Myocyte (in vitro differentiated cells): ENCODE measurements at places on chromosomes 7 and 10.
A peak's percentile ranks its signal among the peaks of the same experiment; 100 is the strongest.

DNA sequence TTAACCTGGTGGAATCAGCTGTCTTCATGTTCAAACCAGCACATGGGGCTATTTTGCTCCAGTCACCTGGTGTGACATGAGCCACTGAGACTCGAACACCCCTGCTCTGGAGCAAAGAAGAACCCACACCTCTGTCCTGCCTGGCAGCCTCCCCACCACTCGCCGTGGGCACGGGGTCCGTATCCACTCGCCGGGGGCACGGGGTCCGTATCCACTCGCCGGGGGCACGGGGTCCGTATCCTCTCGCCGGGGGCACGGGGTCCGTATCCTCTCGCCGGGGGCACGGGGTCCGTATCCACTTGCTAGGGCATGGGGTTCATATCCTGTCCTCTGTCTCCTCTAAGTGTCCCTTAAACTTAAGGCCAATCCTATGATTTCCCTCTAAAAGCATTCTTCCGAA lies 558.7 kb downstream of the PTPRN2 start:
- DNase-seq = no peak

DNA sequence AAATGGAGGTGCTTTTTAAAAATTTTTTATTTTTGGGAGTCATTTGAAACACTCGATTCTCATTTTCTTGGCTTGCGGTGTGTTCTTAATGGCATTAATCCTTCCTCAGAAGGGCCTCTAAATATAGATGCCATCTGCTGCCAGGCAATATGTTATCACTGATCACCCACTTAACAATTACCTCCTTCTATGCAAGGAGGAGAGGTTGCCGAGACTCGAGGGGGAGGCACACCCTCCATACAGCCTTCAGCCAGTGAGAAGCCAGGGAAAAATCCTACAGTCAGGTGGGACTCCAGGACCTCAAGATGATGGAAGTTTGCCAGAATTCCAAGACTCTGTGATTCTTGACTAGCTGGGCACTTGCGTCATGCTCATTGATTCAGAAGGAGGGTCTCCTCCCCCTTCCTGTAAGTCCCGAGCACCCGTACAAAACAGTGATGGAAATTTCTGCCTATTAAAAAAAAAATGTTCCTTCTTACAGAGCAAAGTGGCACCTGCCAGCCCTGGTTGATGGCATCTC lies 574.5 kb downstream of the TYW1 start:
- DNase-seq = no peak

DNA sequence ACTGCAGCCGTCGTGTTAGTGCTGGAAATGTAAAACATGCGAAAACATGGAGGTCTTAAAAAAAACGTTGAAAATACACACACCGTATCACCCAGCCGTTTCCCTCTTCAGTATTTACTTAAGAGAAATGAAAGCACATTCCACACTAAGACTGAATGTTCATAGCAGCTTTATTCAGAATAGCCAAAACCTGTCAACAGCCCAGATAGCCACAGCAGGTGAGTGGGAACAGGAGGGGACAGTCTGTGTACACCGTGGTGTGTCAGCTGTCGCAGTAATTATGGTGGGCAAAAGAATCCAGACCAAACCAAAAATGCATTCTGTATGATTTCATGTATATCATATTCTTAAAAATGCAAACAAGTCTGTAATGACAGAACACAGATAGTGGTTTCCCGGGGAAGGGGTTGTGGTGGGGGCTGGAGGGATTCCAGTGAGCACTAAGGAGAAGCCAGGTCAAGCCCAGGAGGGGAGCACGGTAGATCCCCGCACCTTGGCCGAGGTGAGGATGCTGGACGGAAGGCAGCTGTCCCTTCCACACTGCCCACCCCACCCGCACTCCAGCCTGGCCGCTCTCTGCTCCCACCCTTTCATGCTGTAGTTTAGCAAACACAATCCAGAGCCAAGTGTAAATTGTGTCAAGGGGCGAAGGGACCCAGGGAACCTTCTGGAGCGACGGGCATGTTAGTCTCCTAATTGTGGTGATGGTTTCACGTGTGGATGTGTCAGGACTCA lies 123.6 kb downstream of the NKX6-2 start:
- no peak for DNase-seq

- no peak for DNase-seq
Observed at GRCh38 chr7:16649196-16649595, 3.2 kb downstream of the BZW2 start.

DNA sequence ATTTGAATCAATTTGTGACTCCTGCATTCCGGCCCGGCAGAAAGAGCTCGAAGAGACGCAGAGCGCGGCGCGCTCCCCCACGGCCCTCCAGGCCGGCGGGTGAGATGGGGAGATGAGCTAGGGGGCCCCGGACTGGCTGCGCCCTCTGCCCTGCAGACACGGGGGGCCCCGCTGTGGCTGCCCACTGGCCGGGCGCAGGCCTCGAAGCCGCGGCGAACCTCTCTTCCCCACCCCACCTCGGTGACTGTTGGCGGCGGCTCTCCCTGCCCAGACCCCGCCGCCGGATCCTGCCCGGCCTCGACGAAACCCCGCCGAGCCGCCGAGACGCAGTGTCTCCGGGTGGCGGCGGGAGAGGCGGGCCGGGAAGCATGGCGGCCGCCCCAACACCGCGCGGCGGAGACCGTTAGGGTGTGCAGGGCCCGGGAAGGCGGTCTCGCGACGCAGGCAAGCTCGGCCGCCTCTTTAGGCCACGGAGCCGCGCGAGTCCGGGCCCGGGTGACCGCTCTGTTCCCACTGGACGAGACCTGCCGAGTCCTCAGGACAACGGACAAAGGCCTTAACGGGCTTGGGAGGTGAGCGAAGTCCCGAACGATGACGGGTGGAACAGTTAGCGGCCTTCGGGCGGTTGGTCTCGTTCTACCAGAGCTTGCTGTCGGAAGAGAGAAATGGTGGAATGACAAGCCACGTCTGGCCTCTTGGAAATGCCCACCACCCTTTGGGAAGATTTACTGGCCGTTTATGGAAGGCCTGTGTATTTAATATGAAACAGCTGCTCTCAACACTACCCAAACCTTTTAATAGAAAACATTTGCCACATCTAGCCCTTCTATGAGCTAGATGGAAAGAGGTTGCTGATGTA lies 24.3 kb downstream of the NUP42 start:
- DNase-seq = peak; percentile 48

DNA sequence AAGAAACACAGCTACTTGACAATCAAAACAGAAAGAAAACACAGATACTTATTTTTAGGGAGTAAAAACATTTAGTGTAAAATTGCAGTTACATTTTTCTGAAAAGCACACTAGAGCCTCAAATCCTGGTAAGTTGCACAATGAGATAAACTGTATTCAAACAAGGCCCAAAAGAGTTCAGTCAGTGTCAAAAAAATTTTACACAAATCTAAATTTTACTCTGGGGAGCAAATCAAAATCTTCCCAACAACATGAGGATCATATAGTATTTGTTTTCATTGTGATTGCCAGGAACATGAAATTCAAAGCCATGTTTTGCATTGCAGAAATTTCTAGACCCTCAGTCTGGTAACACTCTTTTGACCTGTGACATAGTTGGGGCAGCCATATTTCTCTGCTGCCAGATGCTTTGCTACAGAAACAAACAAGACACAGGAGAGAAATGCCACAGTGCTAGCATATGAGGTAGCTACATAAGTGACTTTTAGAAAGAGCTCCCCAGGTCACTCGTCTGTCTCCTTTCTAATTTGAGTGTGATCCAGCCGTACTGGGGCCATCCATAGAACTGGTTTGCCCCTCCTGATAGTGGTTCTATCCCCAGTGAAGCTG lies 49.6 kb downstream of the PDE1C start:
- no peak for DNase-seq

- peak; percentile 9 for DNase-seq
Observed at GRCh38 chr7:54678763-54679489, 80.1 kb downstream of the SEC61G start.

- no peak for DNase-seq
Observed at GRCh38 chr10:71761105-71761511, 12.2 kb downstream of the VSIR start.

- DNase-seq = no peak
Observed at GRCh38 chr10:1638889-1639419, 98.4 kb downstream of the ADARB2 start.

- no peak for DNase-seq
Observed at GRCh38 chr10:17668435-17669184, 24.7 kb downstream of the STAM start.

DNA sequence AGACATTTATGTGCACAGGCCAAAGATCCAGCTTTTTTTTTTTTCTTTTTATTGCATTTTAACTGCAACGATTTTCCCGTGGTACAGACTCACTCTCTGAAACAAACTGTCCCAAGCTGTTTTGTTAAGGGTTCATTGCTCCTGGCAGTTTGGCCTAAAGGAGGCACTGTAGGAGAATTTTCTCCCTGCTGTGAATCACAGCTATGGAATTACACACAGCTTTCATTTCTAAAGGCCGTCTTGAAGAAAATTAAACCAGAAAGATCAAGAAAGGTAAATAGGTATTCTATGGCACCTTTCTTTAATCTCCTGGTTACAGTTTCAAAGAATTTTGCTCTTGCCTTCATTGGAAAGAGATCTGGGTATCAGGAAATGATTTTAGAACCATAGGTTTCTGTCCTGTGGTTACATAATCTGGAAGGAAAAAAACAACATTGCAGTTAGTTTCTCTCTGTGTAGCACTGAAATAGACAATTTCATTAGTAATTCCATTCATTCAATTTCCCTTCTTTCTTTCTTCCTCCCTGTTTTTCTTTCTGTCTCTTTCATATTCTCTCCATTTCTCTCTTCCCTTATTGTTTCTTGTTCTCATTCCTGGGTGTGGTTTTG lies 51.2 kb downstream of the PDK4 start:
- DNase-seq = peak; percentile 83

DNA sequence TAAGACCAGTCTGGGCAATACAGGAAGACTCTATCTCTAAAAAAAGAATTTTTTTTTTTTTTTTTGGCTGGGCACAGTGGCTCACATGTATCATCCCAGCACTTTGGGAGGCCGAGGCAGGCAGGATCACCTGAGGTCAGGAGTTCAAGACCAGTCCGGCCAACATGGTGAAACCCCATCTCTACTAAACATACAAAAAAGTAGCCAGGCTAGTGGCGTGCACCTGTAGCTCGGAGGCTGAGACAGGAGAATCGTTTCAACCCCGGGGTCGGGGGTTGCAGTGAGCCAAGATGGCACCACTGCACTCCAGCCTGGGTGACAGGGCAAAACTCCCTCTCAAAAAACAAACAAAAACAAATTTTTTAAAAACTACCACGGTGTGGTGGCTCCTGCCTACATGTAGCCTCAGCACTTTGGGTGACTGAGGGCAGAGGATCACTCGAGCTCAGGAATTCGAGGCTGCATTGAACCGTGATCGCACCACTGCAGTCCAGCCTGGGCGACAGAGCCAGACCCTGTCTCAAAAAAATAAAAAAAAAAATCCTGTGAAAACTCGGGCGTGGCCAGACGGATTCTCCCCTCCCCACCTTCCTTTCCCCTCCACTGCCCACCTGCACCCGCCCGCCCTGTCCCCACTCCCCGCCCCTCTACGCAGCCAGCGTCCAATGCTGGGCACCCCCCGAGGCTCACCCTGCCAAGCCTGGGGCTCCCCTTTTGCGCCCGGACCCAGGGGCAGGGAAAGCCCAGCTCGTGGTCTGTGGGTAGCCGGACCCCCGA lies 745 bp upstream of the ORAI2 start:
- no peak for DNase-seq

DNA sequence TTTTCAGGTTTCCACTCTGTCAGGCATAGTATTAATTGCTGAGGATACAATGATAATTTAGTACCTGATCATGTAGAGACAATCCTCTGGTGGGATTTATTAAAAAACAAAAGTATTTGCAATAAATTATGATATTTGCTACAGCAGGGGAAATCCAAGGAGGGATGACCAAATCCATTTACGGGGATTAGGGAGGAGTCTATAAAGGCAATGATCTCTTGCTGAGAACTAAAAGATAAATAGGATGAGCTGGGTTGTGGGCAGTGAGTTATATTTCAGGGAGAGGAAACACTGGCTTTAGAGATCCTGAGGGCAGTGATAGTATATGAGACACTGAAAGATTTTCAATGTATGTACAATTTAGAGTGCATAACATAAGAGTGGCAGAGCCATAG lies 305.5 kb downstream of the GPR37 start:
- DNase-seq = no peak

- DNase-seq = no peak
Observed at GRCh38 chr7:142855756-142856564, 1.1 kb downstream of the EPHB6 start.
